ENCODE measurements at places on chromosomes 4 and X.
A peak's percentile ranks its signal among the peaks of the same experiment; 100 is the strongest.

DNA sequence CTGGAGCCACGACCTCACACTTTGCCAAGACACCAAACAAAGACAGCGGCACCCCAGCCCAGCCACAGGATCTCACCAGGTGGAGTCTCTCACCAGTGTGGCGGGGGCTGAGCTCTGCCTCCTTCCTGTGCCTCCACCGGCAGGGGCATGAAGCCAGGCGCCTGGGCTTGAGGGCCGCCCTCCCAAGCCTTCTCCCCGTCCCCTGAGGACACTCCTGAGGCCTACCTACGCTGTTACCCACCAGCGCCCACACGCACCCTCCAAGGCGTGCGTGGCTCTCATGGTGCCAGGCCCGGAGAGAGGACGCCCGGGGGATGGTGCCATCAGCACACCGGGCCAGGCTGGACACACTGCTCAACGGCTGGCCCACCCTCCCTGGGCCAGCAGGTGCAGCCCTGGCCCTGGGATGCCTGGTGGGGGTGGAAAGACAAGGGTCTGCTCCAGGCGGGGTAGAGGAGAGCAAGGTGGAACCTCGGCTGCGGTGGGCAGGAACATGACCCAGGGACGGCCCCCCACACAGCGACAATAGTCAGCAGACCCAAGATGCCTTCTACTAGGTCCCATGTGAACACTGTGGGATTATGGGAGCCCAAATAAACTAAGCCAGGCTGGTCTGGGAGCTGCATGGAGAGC, 22.1 kb downstream of the NELFA start:
- no peak for DNase-seq

DNA sequence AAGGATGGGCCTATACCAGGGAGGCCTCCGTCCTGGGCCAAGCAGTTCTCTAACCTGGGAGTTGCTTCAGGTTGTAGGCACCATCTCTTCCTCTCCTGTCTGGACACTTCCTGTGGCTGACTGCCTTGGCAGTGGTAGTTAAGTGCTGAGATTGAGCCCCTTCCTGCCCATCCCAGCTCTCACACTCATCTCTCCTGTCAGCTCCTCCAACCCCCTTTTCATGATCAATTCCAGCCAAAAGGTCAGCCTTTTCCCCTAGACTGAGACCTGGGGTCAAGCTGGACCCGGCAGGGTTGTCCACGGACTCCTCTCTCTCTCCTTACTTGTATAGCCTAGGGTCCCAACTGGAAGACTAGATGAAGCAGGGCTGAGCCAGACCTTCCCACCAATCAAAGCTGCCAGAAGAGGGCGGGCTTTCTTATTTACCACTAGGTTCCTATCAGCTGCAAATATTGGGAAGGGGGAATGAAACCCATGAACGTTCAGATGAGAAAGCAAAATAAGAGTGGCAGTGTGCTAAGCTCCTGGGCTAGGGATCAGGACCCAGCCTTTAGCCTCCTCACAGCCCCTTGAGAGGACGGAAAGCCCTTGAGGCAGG, 34.5 kb downstream of the KDM5C start:
- DNase-seq, result no peak

GRCh38 chr4:111323496-111323895, 700.6 kb upstream of the PITX2 start:
- no peak for DNase-seq

DNA sequence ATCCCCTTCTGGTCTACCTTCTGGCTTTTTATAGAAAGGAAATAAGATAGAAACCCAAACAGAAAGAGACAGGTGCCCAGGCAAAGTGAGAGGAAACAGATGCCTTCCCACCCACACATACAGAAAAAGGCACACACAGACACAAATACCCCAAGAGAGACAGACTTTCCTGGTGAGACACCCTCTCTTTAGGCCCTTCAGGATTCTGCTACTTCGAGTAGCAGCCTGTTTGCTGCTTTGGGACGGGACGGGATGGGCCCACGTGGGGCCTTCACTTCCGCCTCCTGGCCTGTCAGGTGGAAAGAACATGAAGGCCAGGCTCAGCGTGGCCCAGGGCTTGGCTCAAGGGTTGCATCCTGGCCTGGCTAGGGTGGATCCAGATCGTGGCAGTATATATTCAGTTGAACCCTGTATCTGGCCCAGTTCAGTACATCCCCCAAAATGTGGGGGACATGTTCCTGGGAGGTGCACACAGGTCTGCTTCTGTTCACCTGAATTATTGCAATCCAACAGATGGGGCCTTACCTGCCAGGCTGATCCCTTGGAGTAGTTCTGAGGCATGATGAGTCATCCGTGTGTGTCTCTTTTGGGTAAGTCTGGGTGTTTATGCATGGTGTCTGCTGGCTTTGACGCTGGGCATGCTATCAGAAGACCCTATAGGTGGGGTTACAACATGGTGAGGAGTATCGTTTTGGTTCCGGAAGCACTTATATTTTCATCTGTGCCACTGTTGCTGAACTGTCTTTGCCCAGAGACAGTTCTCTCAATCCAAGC, 2.4 kb downstream of the ZNF275 start:
- DNase-seq, result no peak

- peak; percentile 51 for DNase-seq
Observed at GRCh38 chr4:112167794-112168193, 22.5 kb downstream of the FAM241A start.

DNA sequence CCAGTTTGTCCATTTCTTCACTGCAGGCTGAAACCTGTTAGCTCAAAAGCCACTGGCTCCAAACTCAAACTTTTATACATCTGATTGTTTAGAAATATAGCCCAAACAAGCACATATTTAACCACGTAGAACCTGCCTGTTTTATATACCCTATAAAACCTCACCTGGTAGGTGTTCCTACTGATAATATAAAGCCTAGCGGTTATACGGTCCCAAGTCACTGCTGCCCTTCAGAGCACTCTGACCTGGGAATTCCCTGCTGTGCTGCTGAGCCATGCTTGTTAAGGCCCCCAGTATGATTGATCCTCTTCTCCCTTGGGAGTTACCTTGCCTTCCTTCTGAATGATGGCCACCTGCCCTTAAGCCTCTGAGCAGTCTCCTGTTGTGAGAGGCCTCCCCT, 432.8 kb upstream of the LCORL start:
- no peak for DNase-seq

DNA sequence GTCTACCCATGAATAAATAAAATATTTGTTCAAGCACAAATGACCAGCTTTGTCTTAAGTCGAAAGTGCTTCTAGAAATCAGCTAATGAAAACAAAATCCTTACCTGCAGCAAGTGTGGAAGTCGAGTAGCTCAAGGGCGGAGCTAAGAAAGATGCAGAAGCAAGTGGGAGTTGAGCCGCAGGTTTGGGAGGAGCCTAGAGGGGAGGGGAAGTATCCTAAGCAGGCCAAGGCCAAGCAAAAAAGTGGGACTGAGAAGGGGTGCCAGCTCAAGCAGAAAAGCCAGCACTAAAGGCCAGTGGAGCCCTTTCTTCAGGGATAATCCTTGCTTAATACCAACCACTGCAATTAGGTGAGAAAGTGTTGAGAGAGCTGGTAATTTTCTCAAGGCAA, 60.8 kb downstream of the DLG3 start:
- no peak for DNase-seq

- DNase-seq, result no peak
Observed at GRCh38 chr4:122823476-122823875, 3.2 kb upstream of the FGF2 start.

GRCh38 chr4:134201216-134202161, at the start of gene PABPC4L:
PABPC4L (minus strand) TSS chr4:134201789; CDS start chr4:134201019, 770 bp downstream.
- no peak for DNase-seq

DNA sequence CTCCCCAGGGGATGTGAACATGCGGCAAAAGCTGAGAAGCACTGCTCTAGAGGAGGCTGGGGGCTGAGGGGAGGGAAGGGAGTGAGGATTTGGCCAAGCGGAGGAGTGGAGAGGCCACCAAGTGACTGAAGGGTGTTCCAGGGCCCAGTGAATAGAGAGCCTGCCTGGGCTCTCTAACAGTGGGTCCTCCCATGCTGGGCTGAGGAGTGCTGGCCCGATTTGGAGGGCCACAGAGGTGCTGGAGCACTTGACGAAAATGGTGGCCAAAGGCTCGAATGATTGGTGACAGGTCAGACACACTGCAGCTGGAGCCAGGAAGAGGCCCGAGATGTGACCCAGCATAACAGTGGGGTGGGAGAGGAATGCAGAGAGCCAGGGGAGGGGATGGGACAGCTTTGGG, 37.5 kb upstream of the MAP3K15 start:
- no peak for DNase-seq

DNA sequence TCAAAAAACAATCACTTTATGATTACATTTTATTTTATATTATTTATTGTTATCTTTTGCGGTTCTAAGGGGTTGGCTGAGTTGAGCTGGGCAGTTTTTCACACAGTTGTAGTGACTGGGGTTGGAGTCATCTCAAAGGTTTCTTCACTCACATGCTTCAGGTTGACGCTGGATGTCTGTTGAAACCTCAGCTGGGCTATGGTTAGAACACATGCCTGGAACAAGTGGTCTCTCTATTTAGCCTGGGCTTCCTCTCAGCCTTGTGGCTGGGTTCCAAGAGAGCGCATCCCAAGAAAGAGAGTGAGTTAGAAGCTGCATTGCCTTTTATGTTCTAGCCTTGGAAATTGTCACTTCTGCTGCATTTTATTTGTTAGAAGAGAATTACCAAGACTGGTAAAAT, 87.4 kb downstream of the CBLL2 start:
- DNase-seq, result no peak

DNA sequence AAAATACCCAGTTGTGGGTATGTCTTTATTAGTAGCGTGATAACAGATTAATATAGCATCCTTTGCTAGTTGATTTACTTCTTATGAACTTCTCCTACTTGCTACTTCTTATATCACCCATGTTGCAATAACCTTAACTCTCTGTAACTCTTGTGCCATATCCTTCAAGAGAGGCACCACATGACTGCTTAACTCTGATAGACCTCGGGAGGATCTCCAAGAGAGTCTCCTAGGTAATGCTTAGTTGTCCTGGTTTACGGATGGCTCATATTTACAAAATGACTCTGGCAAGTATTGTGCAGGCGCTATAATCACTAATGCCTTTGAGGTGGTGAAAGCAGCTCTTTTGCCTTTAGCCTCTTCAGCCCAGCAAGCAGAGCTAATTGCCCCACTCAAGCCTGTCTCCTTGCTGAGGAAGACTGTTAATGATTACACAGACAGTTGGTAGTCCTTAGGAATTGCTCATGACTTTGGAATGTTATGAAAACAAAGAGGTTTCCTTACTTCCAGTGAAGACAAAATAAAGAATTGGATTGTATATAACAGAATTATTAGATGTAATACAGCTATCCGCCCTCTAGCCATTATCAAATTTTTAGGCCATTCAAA, 1305.8 kb downstream of the PCDH7 start:
- no peak for DNase-seq

DNA sequence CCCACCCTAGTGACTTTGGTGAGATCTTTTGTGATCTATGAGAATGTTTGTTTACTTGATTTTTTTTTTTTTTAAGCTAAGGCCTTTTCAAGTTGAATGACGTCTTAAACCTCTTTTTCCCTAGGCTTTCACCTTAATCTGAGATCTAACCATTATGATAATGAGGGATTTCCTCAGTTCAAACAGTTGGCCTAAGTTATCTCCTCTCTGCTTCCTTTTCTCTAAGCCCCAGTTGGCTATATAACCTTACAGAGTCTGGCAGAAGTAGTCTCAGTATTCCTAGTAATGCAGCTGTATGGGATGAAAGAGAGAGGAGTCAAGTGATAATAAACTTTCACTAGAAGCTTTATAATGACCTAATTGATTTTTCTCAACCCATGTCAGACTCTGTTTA, 99.0 kb downstream of the STIM2 start:
- DNase-seq, result no peak

DNA sequence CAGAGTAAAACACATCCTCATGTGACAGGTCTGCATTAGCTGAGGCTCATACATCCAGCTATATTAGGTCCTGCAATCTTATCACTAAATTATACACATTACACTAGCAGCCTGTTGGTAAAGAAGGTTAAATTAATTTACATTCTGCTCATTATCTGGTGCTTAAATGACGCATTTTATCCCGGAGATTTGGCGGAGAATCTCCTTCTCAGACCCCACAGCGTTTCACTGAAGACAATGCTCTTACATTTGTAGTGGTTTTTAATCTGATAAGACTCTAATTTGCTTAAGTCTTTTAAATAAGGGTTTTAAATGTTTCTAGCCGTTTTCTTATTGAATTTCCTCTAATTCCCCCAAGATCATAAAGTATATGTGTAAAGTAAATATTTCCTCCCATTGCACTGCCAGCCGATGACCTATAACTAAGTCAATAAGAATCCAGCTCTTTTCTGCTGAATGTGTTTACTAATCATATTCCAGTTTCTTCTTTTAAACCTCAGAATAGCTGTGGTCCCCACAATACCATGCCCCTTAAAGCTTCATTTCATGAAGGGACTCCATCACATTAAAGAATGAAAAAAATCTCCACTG, 2.1 kb upstream of the PITX2 start:
- DNase-seq, result no peak

GRCh38 chrX:133983256-133983973, 2.0 kb downstream of the GPC3 start:
- no peak for DNase-seq

DNA sequence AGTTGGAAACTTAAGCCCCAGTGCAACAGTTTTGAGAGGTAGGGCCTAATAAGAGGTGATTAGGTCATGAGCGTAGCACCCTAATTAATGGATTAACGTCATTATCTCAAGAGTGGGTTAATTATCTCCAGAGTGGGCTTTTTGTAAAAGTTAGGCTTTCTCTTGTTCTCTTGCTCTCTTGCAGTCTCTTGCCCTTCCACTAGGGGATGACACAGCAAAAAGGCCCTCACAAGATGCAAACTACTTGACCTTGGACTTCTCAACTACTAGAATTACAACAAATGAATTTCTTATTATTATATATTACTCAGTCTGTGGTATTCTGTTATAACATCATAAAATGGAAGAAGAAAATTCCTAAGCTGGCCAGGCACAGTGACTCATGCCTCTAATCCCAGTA, 22.1 kb upstream of the NDST3 start:
- DNase-seq, result no peak

Measured in CD4-positive, alpha-beta T cell treated with Interleukin-17A for 4 hours (primary cell).